Hepatocyte (in vitro differentiated cells): ENCODE measurements at places on chromosomes 12 and 14. TPM values are rescaled to one million over a fixed set of nuclear protein-coding genes. Genes with fewer than 3 reads are reported as not detected.
A peak's percentile ranks its signal among the peaks of the same experiment; 100 is the strongest.

ANKRD13A gene
- total RNA-seq: 49.7 and 55.3 TPM in 2 replicates

SIX6 gene
- not detected in 2 replicates for total RNA-seq

AJUBA gene
- 75.1 and 80.8 TPM in 2 replicates for total RNA-seq

LPAR5 gene
- 0.60 and 1.0 TPM in 2 replicates for total RNA-seq

NTN4 gene
- 33.5 and 37.0 TPM in 2 replicates for total RNA-seq

TRIAP1 gene
- total RNA-seq: 43.6 and 43.8 TPM in 2 replicates

ACRBP gene
- 0.20 and 0.68 TPM in 2 replicates for total RNA-seq

HHIPL1 gene
- 0.64 and 0.83 TPM in 2 replicates for total RNA-seq

- H3K4me1 ChIP-seq: peaks cover 5% of the 10 kb centered on the region
- peak overlapping the region; percentile 53 for H3K27ac ChIP-seq
- no peaks in the 10 kb centered on the region for H3K27me3 ChIP-seq
- no peaks in the 10 kb centered on the region for H3K36me3 ChIP-seq
- DNase-seq: peak; percentile 48
- no peak overlapping the region for H3K4me3 ChIP-seq
Observed at GRCh38 chr12:76236640-76237039, 111.6 kb downstream of the BBS10 start.

DNA sequence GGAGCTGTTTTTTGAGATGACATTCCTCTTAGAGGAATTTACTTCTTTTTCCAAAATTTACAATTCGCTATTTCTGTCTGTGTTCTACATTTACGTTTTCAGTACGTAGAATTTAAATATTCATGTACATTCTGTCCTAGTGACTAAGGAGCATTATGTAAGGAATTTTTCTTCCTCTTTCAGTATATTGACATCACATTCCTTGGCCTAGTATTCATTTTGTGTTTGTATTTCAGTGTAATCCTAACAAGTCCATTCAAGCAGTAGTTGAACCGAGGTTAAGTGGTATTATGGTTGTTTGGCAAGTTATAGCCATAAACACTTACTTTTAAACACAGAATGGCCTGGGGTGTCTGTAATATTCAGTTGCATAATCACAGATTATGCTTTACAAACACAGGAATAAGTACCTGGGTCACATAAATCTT, 465.2 kb downstream of the PCNX1 start:
- no peaks in the 10 kb centered on the region for H3K4me1 ChIP-seq
- no peaks in the 10 kb centered on the region for H3K36me3 ChIP-seq
- H3K4me3 ChIP-seq: no peak overlapping the region
- no peaks in the 10 kb centered on the region for H3K27me3 ChIP-seq

- no peak for DNase-seq
- no peak overlapping the region for H3K4me3 ChIP-seq
- no peak overlapping the region for H3K27ac ChIP-seq
- H3K27me3 ChIP-seq: no peaks in the 10 kb centered on the region
- H3K4me1 ChIP-seq: no peaks in the 10 kb centered on the region
Observed at GRCh38 chr12:109130297-109131153, 14.1 kb downstream of the ACACB start.

- DNase-seq: no peak
- no peaks in the 10 kb centered on the region for H3K36me3 ChIP-seq
- H3K4me3 ChIP-seq: no peak overlapping the region
Observed at GRCh38 chr14:76080471-76080870, 71.3 kb upstream of the GPATCH2L start.

GRCh38 chr12:96876966-96877365, 30.1 kb upstream of the NEDD1 start:
- DNase-seq: no peak
- H3K4me1 ChIP-seq: no peaks in the 10 kb centered on the region
- H3K4me3 ChIP-seq: no peak overlapping the region
- H3K36me3 ChIP-seq: no peaks in the 10 kb centered on the region

DNA sequence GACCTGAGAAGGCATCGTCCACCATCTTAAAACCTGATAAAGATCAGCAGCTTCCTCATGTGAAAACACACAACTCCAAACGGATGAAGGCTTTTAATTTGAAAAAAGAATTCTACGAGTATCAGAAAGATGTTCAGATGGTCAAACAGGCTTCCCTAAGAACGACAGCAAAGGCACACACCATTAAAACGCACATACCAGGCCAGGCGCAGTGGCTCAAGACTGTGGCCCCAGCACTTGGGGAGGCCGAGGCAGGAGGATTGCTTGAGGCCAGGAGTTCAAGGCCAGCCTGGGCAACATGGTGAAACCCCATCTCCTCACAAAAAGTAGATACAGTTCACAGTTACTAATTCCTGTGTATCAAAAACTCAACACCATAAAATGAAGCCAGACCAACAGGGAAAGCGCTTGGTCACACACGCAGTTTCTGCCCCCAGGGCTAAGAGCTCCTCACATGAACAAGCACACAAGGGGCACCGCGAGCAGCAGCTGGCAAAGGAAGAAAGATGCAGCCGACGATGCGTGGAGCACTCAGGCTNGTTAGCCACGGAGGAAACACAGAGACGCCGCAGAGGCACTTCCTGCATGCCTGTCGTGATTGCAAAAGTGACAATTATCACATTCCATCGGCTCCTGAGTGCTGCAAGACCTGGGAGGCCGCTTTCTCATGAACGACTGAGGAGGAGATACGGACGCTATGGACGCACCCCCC, 78.0 kb downstream of the NOC4L start:
- H3K27ac ChIP-seq: no peak overlapping the region
- peak; percentile 46 for DNase-seq
- no peaks in the 10 kb centered on the region for H3K36me3 ChIP-seq
- H3K27me3 ChIP-seq: no peaks in the 10 kb centered on the region
- H3K4me3 ChIP-seq: no peak overlapping the region

DNA sequence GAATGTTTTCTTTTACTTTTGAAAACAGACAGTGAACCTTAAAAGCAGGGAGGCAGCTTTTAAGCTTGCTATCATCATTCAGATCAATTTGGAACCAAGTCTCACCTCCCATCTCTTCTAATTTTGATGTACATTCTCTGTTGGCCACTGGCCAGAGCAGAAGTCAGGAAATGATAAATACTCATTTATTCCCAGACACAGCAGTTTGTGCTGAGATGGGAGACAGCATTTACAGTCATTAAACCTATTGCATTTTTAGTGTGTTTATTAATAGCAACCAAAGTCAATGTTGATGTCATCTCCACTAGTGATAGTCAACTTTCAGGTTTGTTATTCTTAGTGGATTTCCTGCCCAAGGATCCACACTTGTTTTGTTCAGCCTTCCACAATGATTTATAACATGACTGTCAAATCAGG, 320.0 kb upstream of the ATP2B1 start:
- peaks cover 3% of the 10 kb centered on the region for H3K4me1 ChIP-seq
- DNase-seq: no peak
- no peaks in the 10 kb centered on the region for H3K27me3 ChIP-seq
- peak overlapping the region; percentile 14 for H3K27ac ChIP-seq

DNA sequence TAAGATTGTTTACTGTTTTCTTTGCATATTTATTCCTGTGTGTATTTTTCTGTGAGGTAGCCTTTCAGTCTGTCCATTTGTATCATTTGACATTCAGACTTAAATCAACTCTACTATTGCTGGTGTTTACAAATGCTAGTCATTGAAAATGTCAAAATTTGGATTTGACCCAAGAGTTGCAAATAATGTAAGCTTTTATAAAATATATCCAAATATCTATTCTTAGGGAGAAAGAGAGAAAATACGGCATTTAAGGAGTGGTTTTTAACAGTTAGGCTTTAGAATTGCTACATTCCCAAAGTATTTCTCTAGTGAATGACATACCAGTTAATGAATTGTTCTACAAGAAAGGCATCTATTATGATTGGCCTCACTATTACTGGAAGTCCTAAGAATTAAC, 37.9 kb downstream of the FRS2 start:
- no peak for DNase-seq
- H3K27ac ChIP-seq: no peak overlapping the region
- H3K36me3 ChIP-seq: no peaks in the 10 kb centered on the region
- peaks cover 10% of the 10 kb centered on the region for H3K4me1 ChIP-seq

DNA sequence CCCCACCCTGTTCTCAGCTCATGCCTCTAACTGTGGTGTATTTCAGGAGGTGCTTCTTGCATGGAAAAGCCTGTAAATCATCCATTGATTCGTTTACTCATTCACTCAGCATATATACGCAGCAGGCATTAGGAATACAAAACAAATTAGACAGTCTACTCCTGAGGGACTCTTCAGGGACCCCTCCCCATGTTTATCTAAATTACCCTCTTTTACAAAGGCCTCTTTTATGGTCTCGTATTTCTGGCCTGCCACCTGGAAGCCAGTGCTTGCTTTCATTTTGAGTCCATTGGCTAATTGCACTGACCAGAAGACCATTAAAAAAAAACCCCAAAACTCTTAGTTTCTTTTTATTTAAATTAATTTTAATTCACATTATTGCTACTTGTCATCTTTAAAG, 134.4 kb downstream of the DACT1 start:
- no peak overlapping the region for H3K4me3 ChIP-seq
- no peaks in the 10 kb centered on the region for H3K36me3 ChIP-seq
- H3K27ac ChIP-seq: no peak overlapping the region
- peaks cover 32% of the 10 kb centered on the region for H3K4me1 ChIP-seq
- no peak for DNase-seq

DNA sequence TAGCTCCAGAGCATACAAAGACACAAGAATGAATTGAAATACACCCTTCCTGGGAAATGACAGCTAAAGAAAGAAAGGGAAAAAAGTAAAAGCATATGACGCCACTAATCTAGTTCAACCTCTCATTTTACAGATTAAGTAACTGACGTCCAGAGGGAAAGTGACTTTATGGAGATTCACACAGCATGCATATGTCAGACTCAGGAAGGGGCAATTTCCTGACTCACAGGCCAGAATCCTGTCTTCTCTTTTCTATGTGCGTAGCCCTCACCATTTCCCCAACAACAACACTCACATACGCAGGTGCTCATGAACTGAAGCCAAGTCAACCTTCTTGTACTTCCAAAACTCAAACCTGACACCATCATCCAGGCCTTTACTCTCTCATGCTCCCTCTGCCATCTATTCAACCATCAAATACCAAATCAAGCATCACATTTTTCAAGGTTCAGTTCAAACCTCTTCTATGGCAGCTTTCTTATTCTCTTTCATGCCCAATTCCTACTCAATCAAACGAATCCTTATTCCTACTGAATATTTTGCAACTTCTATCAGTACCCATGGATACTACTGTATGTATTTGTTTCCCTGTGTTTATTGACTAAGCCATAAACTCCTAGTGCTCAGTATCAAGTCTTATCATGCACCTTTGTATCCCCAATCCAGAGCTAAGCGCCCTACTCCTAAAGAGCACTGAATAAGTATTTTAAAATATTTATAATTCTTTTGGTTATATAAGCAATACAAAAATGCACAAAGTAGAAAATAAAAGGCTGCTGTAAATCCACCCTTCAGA, 52.8 kb downstream of the STXBP6 start:
- H3K4me1 ChIP-seq: peaks cover 11% of the 10 kb centered on the region
- no peak for DNase-seq
- no peaks in the 10 kb centered on the region for H3K27me3 ChIP-seq
- no peak overlapping the region for H3K27ac ChIP-seq
- no peaks in the 10 kb centered on the region for H3K36me3 ChIP-seq

DNA sequence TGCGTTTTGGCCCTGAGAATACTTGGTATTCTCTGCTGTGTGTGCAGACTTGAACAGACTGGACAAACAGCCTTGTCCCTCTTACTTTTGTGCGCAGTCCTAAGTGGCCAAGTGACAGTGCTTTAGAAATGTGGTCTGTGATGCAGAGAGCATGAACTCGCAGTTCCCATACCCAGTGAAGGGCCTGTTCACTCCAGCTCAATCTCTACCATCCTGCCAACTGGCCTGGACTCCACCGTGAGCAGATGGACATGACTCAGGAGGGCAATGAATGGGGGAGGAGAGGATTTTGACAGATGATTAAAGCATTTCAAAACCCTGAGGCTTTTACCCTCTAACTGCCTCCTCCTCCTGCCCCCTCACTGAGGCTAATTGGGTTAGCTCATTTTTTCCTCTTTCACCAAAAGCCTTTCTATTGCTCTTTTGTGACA, 62.5 kb upstream of the PYGL start:
- H3K36me3 ChIP-seq: no peaks in the 10 kb centered on the region
- no peak for DNase-seq
- no peak overlapping the region for H3K27ac ChIP-seq
- no peak overlapping the region for H3K4me3 ChIP-seq

DNA sequence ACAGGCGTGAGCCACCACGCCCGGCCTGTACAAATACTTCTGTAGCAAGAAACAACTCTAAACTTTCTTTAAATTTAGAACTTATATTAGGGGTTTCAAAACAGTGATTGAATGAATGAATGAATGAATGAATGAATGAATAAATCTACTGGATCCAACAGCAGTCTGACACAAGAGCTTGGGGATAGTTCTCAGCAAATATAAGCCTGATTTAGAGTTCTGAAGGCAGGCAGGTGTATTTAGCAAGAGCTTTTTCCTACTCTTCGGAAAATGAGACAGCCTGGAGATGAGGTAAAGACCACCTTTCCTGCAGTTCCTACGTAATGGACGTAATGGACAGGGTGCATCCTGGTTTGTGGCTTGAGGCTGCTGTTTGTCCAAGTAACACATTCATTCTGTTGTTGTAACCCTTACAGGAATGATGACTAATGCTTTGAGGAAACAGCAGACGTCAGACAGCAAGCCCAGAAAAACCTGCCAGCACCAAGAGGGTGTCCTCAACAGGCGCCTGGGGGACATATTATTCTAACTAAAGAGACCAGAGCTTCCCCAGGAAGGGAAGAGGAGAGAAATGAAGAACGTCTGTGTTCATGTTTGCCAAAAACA, 277.4 kb upstream of the SOX5 start:
- peaks cover 9% of the 10 kb centered on the region for H3K4me1 ChIP-seq
- no peaks in the 10 kb centered on the region for H3K27me3 ChIP-seq
- H3K36me3 ChIP-seq: no peaks in the 10 kb centered on the region
- H3K27ac ChIP-seq: peak overlapping the region; percentile 47
- DNase-seq: peak; percentile 59

DNA sequence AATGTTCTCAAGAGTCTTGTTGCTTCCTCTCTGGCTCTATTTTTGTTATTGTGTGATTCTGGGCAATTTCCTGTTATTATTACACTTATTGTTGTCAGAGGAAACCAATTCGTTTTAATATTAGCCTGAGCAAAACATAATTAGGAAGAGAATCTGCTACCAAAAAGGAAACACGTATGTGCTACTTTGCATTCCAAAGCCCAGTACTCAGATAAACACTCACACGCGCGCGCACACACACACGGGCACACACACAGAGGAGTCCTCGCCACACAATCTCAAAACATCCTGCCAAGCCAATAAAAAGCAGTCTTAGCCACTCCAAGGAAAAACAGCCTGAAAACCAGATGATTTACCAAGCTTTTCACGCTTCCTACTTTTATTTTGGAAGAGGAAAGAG, 400.7 kb downstream of the NUAK1 start:
- peaks cover 13% of the 10 kb centered on the region for H3K4me1 ChIP-seq
- no peak overlapping the region for H3K27ac ChIP-seq
- DNase-seq: no peak
- no peaks in the 10 kb centered on the region for H3K36me3 ChIP-seq

- no peaks in the 10 kb centered on the region for H3K36me3 ChIP-seq
- H3K4me1 ChIP-seq: peaks cover 23% of the 10 kb centered on the region
- H3K27me3 ChIP-seq: no peaks in the 10 kb centered on the region
- no peak overlapping the region for H3K4me3 ChIP-seq
Observed at GRCh38 chr12:124910561-124911478, 3.6 kb downstream of the UBC start.

GRCh38 chr12:86711731-86712130, 455.5 kb upstream of the MGAT4C start:
- no peaks in the 10 kb centered on the region for H3K27me3 ChIP-seq
- no peak overlapping the region for H3K4me3 ChIP-seq
- H3K36me3 ChIP-seq: no peaks in the 10 kb centered on the region
- no peaks in the 10 kb centered on the region for H3K4me1 ChIP-seq
- no peak overlapping the region for H3K27ac ChIP-seq
- no peak for DNase-seq

GRCh38 chr12:53224061-53224896, 7.7 kb downstream of the RARG start:
- no peak overlapping the region for H3K4me3 ChIP-seq
- H3K36me3 ChIP-seq: no peaks in the 10 kb centered on the region
